ENCODE measurements at places on chromosomes 2 and 18. TPM values are rescaled to one million over a fixed set of nuclear protein-coding genes. Genes with fewer than 3 reads are reported as not detected.

PSMD1 gene
- 122 TPM for total RNA-seq

FNDC4 gene
- total RNA-seq, result 4.3 TPM

IMPA2 gene
- total RNA-seq, result 59.3 TPM

ZNF512 gene
- 19.0 TPM for total RNA-seq

SERPINB7 gene
- 2.9 TPM for total RNA-seq

MYOM1 gene
- total RNA-seq, result 0.11 TPM

GPR75 gene
- total RNA-seq, result 1.5 TPM

SCYGR4 gene
- not detected for total RNA-seq

TGFA gene
- 7.4 TPM for total RNA-seq

DOK6 gene
- not detected for total RNA-seq

ATL2 gene
- 59.1 TPM for total RNA-seq

CSRNP3 gene
- not detected for total RNA-seq

IL36G gene
- not detected for total RNA-seq

ANKMY1 gene
- total RNA-seq, result 9.1 TPM

CYRIA gene
- total RNA-seq, result 0.14 TPM

YPEL5 gene
- total RNA-seq, result 61.6 TPM

VWC2L gene
- not detected for total RNA-seq

CTDP1 gene
- total RNA-seq, result 15.8 TPM
